Activated T-helper 1 cell treated with anti-CD3 and anti-CD28 coated beads, Interleukin-2, amount 50 U/mL, for 16 hours (primary cell): ENCODE measurements at places on chromosomes 16 and 17.
A peak's percentile ranks its signal among the peaks of the same experiment; 100 is the strongest.

- DNase-seq = no peak
These were observed 23.4 kb upstream of the IL17C start for GRCh38 chr16:88614818-88615580.

DNA sequence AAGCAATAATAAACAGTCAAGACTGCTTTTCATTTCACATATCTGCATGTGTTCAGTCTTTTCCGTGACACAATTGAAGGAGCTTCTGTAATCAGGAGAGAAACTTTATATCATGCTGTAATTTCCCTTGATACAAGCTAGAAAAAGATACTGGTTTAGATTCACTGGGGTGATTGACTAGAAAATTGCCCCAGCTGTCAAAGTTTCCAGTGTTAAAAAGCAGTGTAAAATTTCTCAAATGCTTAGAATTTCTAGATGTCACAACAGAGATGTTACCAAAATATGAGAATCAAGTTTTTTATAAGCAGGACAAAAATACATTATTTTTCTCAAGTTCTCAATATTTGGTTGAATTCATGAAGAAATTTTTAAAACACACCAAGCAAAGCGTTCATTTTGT lies 292.4 kb upstream of the HSBP1 start:
- DNase-seq = no peak

GRCh38 chr17:67491009-67491680 lies 114.1 kb downstream of the PITPNC1 start:
- DNase-seq = no peak

- DNase-seq = no peak
These were observed 3.4 kb downstream of the SPNS1 start for GRCh38 chr16:28977703-28978662.

DNA sequence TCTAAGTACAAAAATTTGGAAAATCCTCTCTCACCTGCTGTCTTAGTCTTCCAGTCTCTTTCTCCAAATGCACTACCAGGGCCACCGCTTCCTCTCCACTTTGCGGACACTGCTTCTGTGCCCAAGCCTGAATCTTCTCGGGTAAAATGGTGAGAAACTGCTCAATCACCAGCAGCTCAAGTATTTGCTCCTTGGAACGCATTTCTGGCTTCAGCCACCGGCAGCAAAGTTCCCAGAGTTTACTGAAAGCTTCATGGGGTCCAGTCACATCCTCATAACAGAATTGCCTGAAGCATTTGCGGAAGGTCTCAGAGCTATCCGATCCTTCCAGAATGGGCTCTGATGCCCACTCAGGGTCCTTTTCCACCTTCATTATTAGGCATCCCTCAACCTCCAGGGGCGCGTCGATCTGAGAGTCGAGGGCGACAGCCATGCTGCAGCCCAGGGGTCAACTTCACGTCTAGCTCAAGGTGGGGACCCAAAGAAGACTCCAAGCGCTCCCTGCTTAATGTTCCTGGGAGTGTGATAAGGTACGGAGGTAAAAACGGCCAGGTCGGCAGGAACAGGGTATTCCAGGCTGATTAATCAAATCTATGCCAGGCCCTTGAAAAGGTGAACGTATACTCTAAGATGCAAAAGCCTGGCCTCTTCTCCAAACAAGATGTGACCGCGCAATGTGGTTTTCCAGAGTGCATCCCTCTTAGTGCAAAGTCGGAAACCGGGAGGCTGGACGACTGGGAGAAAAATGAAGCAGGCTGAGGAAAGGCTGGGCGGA lies 763 bp downstream of the ZKSCAN2 start:
- peak; percentile 5 for DNase-seq

DNA sequence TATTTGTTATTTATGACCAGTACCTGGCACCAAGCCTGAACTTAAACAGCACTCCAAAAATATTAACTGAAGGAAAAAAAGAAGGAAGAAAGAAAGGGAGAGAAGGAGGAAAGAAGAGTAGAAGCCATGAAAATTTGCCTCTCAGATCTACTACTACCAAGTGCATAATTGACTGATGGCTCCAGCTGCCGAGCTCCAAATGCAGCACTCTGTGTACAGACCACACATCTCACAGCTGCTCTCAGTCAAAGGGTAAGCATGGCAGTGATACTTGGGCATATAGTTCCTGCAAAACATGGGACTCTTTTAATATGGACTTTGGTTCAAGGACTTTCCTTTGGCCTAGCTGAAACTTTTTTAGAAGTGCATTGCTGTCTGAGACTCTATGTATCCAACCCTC lies 44.0 kb upstream of the NOG start:
- no peak for DNase-seq

- DNase-seq = peak; percentile 78
These were observed at the start of gene MSI2 for GRCh38 chr17:57255776-57256681. MSI2 (plus strand) TSS chr17:57256523; CDS start chr17:57256743, 220 bp downstream.

- DNase-seq = no peak
These were observed 14.9 kb upstream of the CBFA2T3 start for GRCh38 chr16:88991813-88992350.

DNA sequence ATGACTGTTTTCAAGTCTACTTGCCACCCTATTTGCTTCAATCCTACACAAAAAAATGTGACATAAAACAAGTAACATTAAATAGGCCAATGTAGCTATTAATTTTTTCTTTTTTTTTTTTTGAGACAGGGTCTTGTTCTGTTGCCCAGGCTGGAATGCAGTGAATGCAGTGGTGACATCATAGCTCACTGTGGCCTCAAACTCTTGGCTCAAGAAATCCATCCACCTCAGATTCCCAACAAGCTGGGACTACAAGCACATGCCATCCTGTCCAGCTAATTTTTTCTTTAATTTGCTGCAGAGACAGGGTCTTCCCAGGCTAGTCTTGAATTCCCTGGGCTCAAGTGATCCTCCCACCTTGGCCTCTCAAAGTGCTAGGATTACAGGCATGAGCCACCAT lies 29.4 kb downstream of the ANKFY1 start:
- DNase-seq = no peak

DNA sequence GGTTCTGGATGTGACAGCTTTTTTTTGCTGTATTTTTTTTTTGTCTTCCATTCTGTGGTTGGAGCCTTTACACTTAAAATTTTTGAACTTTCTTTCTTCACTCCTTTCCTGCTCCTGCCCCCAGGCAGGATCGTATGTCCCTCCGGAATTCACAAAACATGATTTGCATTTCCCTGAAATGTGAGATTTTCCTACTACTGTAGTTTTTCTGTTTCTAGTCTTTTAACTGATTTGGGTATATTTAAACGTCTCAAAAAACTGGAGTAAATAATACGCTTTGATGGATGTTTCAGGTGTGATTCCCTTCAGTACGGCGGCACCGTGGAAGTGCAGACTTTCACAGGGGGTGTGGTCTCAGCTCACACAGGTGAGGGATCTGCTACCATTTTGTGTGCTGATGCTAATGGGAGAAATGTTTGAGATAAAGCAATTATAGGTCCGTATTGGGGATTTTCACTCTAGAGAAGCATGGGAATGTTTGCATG lies 686 bp downstream of the SRCAP start:
- no peak for DNase-seq

DNA sequence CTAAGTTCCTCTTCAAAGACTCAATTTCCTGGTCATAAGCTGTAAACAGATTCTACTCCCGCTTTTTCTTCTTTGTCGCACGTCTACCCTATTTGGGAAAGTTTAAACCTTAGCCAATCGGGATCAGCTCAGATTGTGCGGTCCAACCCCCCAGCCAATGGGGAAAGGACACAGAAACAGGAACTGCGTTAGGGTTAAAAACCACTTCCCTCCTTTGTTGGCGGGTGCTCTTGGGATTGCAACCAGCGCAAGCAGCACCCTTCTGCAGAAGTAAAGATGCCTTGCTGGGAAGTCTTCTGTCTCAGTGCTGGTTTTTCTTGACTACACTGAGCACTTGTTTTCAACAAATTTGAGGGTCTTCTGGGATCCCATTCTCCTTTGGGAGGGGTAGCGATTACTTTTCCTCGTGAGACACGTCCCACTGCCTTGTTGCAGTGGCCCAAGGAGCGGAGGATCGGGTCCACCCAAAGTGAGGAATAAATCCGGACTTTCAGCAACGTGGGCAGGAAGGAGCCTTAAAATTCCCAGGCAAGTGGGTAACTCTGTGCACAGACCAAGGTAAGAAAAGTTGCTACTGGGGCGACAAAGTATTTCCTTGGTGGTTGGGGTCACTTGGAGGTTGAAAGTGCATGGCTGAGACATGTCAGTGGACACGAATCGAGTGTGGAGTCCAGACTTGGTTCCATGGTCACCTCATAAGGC lies 1.0 kb upstream of the YPEL3 start:
- DNase-seq = no peak

- DNase-seq = no peak
These were observed 2.4 kb downstream of the OSGIN1 start for GRCh38 chr16:83955218-83956130.

DNA sequence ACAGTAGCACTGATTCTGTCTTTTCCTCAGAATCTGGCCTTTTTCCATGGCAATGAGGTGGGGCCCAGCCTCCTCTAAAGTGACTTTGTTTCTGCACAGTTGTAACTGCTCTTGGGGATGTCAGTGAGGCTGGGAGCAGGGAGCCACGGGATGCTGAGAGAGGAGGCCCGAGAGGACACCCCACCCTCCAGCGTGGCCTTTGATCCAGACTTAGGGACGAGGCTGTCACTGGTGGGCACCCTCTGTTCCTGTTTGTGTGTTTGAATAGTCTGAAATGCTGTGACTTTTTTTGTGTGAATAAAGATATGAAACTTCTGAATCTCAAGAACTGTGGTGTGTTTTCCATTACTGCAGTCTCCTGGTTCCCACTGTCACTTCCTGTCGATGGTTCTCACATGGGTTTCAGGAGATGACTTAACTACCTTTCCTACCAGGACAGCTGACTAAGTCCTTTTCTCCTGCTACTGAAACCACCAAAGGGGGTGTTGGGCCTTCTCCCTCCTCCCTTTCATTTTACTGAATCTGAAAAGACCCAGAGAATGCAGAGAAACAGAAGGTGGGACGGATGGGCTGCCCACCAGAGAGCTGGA lies 18.6 kb downstream of the KCTD2 start:
- no peak for DNase-seq

DNA sequence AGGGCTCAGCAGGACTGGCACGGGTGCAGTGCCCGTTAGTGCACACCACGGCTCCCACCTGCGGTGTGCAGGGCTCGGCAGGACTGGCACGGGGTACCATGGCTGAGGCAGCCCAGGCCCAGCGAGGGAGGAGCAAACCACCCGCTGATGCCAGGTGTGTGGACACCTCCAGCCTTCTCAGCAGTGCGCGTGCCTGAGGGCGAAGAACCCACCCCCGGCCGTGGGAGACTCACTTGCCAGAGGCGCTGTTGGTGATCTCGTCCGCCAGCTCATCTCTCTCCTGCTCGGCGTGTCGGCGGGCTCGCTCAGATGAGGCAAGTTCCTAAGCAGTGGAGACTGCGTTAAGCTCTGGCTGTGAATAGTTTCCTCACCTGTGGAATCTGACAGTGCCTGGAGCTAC lies 45.4 kb downstream of the NDEL1 start:
- no peak for DNase-seq

DNA sequence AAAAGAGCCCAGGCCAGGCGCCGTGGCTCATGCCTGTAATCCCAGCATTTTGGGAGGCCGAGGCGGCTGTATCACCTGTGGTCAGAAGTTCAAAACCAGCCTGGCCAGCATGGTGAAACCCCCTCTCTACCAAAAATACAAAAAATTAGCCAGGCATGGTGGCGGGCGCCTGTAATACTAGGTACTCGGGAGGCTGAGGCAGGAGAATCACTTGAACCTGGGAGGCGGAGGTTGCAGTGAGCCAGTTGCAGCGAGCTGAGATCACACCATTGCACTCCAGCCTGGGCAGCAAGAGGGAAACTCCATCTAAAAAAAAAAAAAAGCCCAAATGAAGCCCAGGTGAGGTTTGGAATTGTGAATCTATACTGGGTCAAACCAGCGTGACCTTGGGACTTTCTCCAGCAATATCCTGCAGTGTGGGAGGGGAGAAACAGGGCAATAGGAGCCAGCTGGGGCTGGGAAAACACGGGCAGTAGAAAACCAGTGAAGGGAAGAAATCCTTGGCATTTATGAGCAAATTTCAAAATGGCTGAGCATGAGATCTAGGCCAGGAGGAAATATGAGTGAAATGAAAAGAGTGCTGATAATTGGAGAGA lies 8.2 kb upstream of the DHX8 start:
- DNase-seq = no peak

DNA sequence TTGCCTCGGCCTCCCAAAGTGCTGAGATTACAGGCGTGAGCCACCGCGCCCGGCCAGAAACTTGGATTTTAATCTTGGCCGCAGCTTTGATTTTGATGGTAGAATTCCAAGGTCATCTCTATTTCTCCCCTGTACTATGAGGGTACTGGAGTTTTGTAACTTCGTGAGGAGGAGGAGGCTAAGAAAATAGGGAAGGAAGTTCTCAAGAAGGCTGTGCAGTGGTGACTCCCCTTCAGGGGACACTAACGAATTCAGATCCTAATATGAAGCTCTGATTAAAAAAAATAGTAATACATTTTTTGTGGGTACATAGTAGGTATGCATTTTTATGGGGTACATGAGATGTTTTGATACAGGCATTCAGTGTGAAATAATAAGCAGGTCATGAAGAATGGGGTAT lies 55.9 kb downstream of the LDHD start:
- no peak for DNase-seq

GRCh38 chr16:20268409-20268808 lies 58.9 kb downstream of the GP2 start:
- no peak for DNase-seq

- DNase-seq = no peak
These were observed 584 bp downstream of the PMP22 start for GRCh38 chr17:15264542-15264941.

GRCh38 chr17:64128787-64129514 lies 993 bp downstream of the ERN1 start:
- no peak for DNase-seq

DNA sequence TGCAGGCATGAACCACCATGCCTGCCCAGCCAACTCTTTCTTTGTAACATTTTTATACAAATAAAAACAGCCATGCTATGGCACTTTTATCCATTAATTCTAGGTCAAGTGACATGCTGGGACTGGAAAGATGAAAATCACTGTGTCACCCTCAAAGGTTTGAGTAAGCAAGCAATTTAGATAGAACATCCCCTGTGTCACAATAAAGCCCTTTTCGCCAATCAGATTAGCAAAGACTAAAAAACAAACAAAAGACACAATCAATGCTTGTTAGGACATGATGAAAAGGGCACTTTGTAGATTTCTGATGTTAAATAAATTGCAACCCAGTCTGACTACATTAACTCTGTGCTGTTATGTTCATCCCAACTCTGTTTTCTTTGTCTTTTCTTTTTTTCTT lies 26.4 kb downstream of the CHP2 start:
- no peak for DNase-seq
